ENCODE measurements at places on chromosomes 6 and 20. TPM values are rescaled to one million over a fixed set of nuclear protein-coding genes. Genes with fewer than 3 reads are reported as not detected.

Gene SLC35B2
- total RNA-seq, result 36.1 TPM

Gene ARFGEF3
- total RNA-seq, result 12.5 TPM

Gene NFYA
- total RNA-seq, result 41.4 TPM

DNA sequence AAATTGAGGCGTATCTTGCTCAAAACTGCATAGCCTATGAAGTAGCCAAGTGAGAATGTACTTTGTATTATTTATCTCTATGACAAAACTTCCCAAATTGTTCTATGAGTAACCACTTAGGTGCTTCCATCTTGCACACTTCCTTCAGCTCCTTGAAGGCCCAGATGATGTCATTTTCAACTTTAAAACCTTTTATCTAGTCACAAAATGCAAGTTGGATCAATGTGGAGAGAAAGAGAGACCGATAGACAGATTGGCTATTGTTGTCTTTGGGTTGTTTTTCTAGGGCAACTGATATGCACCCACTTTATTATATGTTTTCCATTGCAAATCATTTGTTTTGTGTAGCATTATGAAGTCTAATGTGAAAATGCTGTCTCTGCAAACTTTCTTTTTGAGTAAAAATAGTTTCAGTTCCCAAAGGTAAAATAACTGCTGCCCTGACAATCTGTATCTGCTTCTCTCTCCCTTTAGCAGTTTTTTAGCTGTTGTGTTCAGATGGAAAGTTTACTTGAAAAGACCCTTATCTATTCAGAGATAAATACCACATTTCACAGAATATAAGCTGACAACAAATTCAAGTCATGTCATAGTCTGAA is 73.7 kb upstream of the CITED2 start:
- H3K4me1 ChIP-seq, result no peaks in the 10 kb centered on the region
- H3K27ac ChIP-seq, result no peak overlapping the region
- no peak for DNase-seq
- no peaks in the 10 kb centered on the region for H3K27me3 ChIP-seq

- no peaks in the 10 kb centered on the region for H3K4me1 ChIP-seq
- no peak overlapping the region for H3K4me3 ChIP-seq
- H3K27ac ChIP-seq, result no peak overlapping the region
- H3K27me3 ChIP-seq, result no peaks in the 10 kb centered on the region
Observed at GRCh38 chr6:7588506-7588905, 1.5 kb upstream of the SNRNP48 start.

DNA sequence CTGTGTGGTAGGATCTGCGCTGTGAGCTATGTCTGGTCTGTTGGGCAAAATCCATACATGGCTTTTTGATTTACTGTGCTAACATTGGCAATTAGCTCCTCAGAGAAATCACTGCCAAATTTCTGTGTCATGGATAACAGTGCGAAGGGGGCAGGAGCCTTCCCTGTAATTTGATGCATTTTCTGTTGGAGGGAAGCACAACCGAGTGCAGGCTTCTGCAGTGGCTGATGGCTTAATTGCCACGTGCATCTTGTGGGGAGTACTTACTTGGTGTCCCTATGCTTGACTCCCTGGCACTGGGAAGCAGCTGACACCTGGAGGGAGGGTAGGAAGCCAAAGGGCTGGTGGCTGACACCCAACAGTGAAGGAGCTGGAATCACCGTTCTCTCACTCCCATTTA is 99.3 kb upstream of the PROKR2 start:
- no peaks in the 10 kb centered on the region for H3K27me3 ChIP-seq
- no peaks in the 10 kb centered on the region for H3K4me1 ChIP-seq
- no peaks in the 10 kb centered on the region for H3K36me3 ChIP-seq
- no peak overlapping the region for H3K27ac ChIP-seq

DNA sequence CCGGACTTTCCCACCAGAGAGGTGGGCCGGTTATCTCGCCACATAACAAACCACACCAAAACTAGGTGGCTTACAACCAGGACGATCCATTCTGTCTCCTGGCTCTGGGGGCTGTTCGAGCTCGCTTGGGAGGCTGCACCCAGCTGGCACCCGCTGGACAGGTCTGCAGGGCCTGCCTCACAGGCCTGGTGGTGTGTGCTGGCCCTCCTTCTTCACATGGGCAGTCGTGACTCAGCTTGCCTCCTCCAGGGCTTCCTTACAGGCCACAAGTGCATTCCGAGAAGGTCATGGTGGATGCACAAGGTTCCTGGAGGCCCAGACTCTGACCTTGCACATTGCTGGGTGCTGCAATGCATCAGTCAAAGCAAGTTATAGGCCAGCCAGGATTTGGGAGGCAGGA is 34.2 kb downstream of the FOXF2 start:
- DNase-seq, result no peak
- H3K4me3 ChIP-seq, result no peak overlapping the region
- peaks cover 3% of the 10 kb centered on the region for H3K36me3 ChIP-seq

GRCh38 chr6:25193460-25194171 is 85.6 kb upstream of the CARMIL1 start:
- H3K27ac ChIP-seq, result no peak overlapping the region
- H3K4me1 ChIP-seq, result no peaks in the 10 kb centered on the region
- H3K4me3 ChIP-seq, result no peak overlapping the region
- DNase-seq, result no peak
- no peaks in the 10 kb centered on the region for H3K36me3 ChIP-seq

DNA sequence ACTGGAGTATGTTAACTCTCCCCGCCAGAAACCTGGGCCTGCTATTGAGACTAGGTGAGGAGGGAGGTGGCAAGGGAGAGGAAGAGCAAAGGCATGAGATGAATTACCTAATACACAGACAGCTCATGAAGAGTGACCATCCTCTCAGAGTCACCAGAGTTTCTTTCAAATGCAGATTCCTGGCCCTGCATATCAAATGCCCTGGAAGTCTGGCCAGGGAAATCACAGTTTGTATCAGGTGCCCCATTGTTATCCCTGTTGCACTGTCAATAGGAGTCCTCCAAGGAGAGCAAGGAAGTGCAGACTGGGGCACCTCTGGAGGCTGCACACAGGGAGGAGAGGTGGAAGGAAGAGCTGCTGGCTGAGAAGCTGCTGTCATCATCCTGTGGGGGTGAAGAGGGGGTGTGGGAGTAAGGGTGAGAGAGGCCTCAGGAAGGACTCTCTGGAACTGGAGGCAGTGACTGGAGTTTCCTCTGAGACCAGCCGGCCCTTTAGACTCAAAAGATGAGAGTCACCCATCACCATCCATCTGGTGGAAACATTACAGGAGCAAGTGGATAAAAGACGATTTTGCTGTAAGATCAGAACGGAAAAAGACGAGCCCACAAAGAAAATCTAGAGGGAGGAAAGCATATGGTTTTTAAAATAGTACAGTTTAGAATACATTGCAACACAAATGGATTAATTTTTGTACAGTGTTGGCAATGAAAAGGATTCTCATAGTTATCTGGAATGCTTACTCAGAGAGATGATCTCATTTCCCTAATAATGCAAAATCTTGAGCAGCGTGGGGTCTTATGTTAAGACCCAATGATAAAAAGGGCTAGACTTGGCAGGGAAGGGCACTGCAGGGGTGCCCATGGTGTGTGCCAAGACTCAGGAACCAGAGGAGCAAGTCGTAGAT is 268.1 kb downstream of the UST start:
- H3K27me3 ChIP-seq, result no peaks in the 10 kb centered on the region
- H3K27ac ChIP-seq, result peak overlapping the region; percentile 18
- peaks cover 7% of the 10 kb centered on the region for H3K36me3 ChIP-seq
- H3K4me3 ChIP-seq, result peak overlapping the region; percentile 2

DNA sequence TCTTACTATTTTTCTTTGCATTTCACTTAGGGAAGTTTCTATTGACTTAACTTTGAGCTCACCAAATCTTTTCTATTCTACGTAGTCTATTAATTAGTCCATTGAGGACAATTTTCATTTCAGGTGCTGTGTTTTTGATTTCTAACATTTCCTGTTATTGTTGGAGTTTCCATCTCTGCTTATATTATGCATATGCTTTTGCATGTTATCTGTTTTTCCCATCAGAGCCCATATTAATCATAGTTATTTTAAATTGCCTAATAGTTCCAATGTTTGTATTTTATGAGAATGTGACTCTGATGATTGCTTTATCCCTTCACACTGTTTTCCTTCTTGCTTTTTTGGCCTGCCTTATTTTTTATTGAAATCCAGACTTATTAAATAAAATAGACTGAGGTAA is 414.5 kb upstream of the OPRM1 start:
- no peak for DNase-seq
- H3K27ac ChIP-seq, result no peak overlapping the region
- H3K36me3 ChIP-seq, result no peaks in the 10 kb centered on the region
- H3K27me3 ChIP-seq, result no peaks in the 10 kb centered on the region

DNA sequence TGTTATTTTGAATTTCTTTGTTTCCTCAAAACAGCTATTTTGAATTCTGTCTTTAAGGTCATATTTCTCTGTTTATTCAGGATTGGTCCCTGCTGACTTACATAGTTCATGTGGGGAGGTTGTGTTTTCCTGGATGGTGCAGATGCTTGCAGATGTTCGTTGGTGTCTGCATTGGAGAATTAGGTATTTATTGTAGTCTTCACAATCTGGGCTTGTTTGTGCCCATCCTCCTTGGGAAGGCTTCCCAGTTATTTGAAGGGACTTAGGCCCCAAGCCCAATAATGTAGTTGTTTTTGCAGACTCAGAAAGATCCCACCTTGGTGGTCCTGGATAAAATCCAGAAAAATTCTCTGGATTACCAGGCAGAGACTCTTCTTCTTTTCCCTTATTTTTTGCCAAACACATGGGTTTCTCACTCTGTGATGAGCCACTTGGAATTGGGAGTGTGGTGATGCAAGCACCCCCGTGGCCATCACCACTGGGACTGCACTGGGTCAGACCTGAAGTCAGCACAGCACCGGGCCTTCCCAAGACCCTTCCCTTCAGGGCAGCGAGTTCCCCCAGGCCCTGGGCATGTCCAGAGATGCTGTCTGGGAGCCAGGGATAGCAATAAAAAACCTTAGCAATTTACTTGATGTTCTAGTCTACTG is 81.6 kb upstream of the EZR start:
- no peaks in the 10 kb centered on the region for H3K4me1 ChIP-seq
- H3K27me3 ChIP-seq, result no peaks in the 10 kb centered on the region
- H3K36me3 ChIP-seq, result peaks cover 18% of the 10 kb centered on the region
- H3K4me3 ChIP-seq, result no peak overlapping the region
- no peak overlapping the region for H3K27ac ChIP-seq

- H3K4me1 ChIP-seq, result no peaks in the 10 kb centered on the region
- peaks cover 15% of the 10 kb centered on the region for H3K36me3 ChIP-seq
- no peaks in the 10 kb centered on the region for H3K27me3 ChIP-seq
- no peak for DNase-seq
- no peak overlapping the region for H3K27ac ChIP-seq
Observed at GRCh38 chr20:46671866-46672542, 17.2 kb downstream of the TP53RK start.

- no peak for DNase-seq
- no peaks in the 10 kb centered on the region for H3K4me1 ChIP-seq
- no peak overlapping the region for H3K4me3 ChIP-seq
- H3K36me3 ChIP-seq, result peaks cover 16% of the 10 kb centered on the region
Observed at GRCh38 chr6:106736502-106736901, 107.1 kb downstream of the QRSL1 start.

DNA sequence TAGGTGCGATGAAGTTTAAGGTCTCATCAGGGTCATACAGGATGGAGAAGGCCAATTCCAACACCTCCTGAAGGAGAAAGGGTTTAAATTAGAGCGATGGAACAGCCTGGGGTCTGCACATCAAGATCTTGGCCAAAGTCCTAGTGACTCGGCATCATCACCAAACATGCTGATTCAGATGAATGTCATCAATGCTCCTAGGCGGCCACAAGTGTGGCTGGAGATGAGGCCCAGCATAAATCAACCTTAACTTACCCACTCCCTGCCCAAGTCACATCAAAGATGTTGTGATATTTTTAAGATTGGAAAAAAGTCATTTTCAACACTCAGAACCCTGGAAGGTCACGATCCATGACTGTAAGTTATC is 37.5 kb downstream of the ELMO2 start:
- H3K27ac ChIP-seq, result no peak overlapping the region
- H3K36me3 ChIP-seq, result peaks cover 25% of the 10 kb centered on the region
- H3K4me3 ChIP-seq, result no peak overlapping the region
- DNase-seq, result no peak
- no peaks in the 10 kb centered on the region for H3K4me1 ChIP-seq
- H3K27me3 ChIP-seq, result no peaks in the 10 kb centered on the region

- peak overlapping the region; percentile 58 for H3K27ac ChIP-seq
- no peaks in the 10 kb centered on the region for H3K27me3 ChIP-seq
- no peak overlapping the region for H3K4me3 ChIP-seq
Observed at GRCh38 chr6:107105511-107106116, 9.7 kb downstream of the BEND3 start.

DNA sequence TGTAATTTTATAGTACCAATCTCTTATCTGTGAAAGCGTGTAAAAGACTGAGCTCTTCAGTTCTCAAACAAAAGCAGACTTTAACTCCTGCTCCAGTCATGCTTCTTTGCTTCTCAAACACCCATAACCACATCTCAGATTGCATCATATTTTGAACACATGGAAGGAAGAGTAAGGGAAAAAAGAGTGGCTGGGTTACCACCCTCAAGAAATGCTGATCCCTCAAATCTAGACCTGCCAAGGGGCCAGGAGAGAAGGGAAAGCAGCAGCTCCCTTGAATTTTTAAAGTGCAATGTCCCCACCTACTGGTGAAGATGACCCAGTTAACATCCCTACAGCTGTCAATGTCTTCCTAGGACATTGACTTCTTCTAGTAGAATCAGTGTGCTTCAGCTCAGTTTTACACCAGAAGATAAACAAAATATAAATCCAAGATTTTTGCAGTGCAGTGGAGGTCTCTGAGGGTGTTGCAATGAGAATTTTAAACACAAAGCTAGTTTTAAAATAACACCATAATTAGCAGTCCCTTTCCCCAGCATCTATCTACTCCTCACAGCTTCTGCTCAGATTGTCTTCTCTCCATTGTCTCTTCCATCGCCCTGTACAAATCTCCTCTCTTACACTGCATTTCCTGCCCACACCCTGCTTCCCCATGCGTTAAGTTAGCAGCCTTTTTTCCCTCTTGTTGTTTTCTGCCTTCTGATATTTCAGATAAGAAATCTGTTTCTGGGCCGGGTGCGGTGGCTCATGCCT is 22.6 kb upstream of the HLA-DQB2 start:
- no peak overlapping the region for H3K27ac ChIP-seq
- H3K4me1 ChIP-seq, result no peaks in the 10 kb centered on the region
- H3K27me3 ChIP-seq, result no peaks in the 10 kb centered on the region
- H3K36me3 ChIP-seq, result no peaks in the 10 kb centered on the region

DNA sequence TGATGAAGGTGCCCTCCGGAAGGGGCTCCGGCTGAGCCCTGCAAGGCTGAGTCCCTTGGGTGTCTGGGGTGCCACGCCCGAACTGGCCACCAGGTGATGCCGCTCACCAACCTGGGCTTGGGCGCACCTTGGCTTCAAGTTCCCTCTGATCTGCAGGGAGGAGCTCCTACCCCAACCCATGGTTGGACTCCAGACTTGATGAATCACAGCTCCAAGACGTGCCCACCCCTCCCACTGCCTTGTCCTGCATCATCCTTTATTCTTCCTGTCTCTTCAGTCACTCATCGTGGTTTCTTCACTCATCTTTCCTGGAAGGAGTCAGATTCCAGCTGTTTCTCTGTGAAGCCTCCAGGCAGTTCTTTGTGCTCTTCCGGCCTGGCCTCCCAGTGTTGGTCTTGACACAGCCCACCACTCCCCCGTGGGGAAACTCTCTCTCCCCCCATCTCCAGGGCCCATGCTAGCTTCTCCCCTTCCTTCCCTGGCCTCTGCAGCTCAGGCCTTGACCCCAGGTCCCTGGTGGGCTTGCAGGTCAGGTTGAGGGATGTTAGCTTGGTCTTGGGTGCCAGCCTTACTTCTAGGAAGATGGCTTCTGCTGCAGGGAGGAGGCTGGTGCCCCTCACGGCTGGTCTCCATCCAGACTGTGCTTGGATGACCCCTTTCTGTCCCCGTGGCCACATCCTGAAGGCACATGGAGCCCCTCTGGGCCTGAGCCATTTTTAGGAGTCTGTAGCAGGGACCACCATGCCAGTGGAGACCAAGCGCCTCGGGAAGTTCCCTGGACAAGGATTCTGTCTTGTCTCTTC is 2.6 kb upstream of the ZBP1 start:
- H3K27me3 ChIP-seq, result no peaks in the 10 kb centered on the region
- no peaks in the 10 kb centered on the region for H3K36me3 ChIP-seq
- DNase-seq, result peak; percentile 77
- no peaks in the 10 kb centered on the region for H3K4me1 ChIP-seq
- no peak overlapping the region for H3K27ac ChIP-seq

All from H9 (cell line).